ENCODE measurements at places on chromosomes 2 and 18.

GRCh38 chr2:12126318-12126717 lies 379.9 kb downstream of the LPIN1 start:
- no peak for DNase-seq

DNA sequence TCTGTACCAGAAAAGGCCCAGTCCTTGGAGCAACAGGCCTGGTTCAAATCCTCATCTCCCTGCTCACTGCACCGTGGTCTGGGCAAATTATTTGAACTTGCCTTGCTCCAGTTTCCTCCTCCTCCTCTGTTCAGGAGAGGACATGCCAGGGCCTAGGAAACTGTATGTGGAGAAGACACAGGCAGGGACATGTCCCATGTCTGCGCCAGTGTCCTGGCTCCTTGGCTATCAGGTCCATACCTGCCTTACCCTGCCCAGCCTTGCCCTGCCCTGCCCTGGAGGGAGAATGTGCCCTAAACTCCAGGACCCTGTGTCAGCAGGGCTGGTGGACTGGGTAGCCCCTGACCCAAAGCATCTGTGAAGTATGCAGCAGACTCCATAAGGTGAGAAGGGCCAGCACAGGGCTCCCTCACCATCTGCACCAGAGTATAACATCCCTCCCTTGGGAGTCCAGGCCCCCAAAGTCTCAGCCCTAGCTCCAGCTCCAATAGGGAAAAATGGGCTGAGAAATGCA lies 165.3 kb downstream of the GALNT1 start:
- DNase-seq = no peak

DNA sequence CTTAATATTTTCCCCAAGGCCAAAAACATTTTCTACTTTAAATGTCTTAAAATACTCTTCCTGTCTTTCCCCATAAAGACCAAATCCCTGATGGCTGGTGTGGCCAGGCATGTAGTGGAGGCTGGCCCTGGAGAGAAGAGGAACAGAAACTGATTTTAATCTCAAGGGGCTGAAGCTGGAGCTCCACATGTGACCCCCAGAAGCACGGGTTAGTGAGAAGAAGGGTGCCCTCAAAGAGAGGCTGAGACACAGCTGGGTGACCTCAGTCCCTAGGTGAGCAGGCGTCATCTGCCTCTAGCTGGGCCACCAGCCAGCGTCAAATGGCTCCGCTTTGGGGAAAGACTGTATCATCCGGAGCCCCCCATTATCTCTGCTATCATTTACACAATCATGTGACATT lies 19.3 kb upstream of the TMEM18 start:
- no peak for DNase-seq

GRCh38 chr2:143177096-143177786 lies 48.0 kb downstream of the ARHGAP15 start:
- no peak for DNase-seq

GRCh38 chr2:141940709-141941108 lies 190.1 kb downstream of the LRP1B start:
- DNase-seq = no peak

GRCh38 chr2:218307415-218308090 lies 15.2 kb upstream of the TMBIM1 start:
- DNase-seq = no peak

DNA sequence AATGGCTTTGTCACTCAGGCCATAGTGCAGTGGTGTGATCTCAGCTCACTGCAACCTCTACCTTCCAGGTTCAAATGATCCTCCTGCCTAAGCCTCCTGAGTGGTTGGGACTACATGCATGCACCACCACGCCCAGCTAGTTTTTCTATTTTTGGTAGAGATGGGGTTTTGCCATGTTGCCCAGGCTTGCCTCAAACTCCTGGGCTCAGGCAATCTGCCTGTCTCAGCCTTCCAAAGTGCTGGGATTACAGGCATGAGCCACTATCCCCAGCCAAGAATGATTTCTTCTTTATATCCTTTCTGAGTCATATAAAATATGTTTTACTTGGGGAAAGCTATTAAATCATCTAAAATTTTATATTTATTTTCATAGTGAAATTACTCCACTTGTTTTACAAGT lies 61.3 kb downstream of the CYBRD1 start:
- no peak for DNase-seq

DNA sequence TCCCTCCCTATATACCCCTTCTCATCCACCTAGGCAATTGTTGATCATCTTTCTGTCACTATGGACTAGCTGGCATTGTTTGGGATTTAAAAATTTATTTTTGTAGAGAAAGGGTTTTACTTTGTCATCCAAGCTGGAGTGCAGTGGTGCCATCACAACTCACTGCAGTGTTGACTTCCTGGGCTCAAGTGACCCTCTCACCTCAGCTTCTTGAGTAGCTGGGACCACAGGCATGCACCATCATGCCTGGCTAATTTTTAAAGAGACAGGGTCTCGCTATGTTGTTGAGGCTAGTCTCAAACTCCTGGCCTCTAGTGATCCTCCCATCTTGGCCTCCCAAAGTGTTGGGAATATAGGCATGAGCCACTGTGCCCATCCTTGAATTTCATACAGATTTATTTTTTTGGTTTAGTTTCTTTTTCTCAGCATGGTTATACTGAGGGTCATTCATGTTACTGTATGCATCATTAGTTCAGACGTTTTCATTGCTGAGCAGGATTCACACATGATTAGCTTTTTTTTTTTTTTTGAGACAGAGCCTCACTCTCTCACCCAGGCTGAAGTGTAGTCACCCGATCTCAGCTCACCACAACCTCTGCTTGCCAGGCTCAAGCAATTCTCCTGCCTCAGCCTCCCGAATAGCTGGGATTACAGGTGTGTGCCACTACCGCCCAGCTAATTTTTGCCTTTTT lies 8.6 kb upstream of the PCARE start:
- no peak for DNase-seq

DNA sequence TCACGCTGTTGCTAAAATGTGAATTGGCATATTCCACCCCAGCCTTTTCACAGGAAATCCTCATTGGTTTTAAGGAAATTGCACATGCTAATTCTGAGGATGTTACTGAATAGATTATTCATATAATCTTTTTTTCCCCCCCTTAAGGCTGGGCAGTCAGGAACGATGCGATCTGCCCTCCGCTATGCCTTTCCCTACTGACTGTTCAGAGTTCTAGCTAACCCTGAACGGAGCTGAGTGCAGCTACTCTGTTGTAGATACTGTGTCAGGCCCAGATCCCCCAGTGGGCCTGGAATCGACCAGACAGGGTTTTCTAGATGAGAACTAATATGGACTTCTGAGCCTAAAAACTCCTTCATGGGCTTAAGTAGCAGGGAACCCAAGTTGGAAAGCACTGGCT lies 192.2 kb downstream of the TCF4 start:
- no peak for DNase-seq

DNA sequence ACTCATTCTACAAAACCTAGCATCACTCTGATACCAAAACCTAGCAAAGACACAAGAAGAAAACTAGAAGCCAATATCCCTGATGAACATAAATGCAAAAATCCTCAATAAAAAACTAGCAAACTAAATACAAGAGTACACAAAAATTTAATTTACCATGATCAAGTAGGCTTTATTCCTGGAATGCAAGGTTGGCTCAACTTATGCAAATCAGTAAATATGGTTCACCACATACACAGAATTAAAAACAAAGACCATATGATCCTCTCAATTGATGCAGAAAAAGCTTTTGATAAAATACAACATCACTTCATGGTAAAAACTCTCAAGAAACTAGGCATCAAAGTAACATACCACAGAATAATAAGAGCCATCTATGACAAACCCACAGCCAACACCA lies 188.3 kb downstream of the ETAA1 start:
- no peak for DNase-seq

- no peak for DNase-seq
Measured at GRCh38 chr18:29616867-29617266, 1425.7 kb downstream of the DSC3 start.

Data from iPS DF 6.9 (cell line).